ENCODE measurements at places on chromosomes 2 and 18. TPM values are rescaled to one million over a fixed set of nuclear protein-coding genes. Genes with fewer than 3 reads are reported as not detected.

DCC gene
- not detected for total RNA-seq

DNA sequence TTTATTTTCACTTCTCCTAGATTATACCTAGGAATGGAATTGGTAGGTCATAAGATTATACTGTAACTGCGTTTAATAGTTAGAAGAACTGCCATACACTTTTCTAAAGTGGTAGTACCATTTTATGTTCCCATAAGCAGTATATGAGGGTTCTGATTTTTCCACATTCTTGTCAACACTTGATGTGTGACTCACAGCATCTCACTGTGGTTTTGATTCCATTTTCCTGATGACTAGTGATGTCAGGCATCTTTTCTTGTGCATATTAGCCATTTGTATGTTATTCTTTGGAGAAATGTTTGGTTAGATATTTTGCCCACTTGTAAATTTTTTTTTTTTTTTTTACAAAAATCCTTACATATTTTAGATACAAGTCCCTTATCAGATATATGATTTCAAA lies 2.3 kb downstream of the DCAF17 start:
- peaks cover 41% of the 10 kb centered on the region for H3K36me3 ChIP-seq
- H3K4me1 ChIP-seq, result peaks cover 59% of the 10 kb centered on the region
- no peak for DNase-seq
- H3K4me3 ChIP-seq, result no peak overlapping the region

- H3K27me3 ChIP-seq, result no peaks in the 10 kb centered on the region
- peaks cover 46% of the 10 kb centered on the region for H3K36me3 ChIP-seq
- H3K27ac ChIP-seq, result peak overlapping the region; percentile 93
- H3K4me3 ChIP-seq, result peak overlapping the region; percentile 73
These were observed 32.8 kb downstream of the LPIN2 start for GRCh38 chr18:2979871-2980790.

GRCh38 chr2:84801811-84802210 lies 79.1 kb downstream of the TRABD2A start:
- H3K4me3 ChIP-seq, result no peak overlapping the region
- H3K4me1 ChIP-seq, result peaks cover 16% of the 10 kb centered on the region
- DNase-seq, result no peak
- H3K27ac ChIP-seq, result no peak overlapping the region
- H3K36me3 ChIP-seq, result no peaks in the 10 kb centered on the region

DNA sequence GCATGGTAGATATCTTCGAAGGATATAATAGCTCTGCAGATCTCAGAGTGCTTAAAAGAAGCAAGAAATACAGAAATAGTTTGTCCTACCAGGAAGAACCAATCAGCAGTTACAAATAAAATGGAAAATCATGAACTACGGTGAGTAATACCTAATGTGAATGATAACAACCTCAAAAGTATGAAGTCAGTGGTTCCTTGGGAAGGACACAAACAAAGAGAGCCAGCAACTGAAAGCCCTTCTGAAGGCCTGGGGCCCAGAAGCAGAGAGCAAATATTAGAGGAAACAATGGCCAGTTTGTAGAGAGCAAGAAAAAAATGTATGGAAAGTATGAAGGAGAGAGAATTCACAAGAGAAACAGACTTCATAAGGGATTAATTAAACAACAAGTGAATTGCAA lies 226.8 kb upstream of the CHST9 start:
- DNase-seq, result no peak
- H3K27me3 ChIP-seq, result no peaks in the 10 kb centered on the region
- H3K36me3 ChIP-seq, result no peaks in the 10 kb centered on the region
- H3K4me3 ChIP-seq, result no peak overlapping the region
- no peak overlapping the region for H3K27ac ChIP-seq

- no peak overlapping the region for H3K4me3 ChIP-seq
- no peaks in the 10 kb centered on the region for H3K27me3 ChIP-seq
- no peak for DNase-seq
- no peak overlapping the region for H3K27ac ChIP-seq
These were observed 4.7 kb downstream of the MYT1L start for GRCh38 chr2:2326068-2327040.

- peaks cover 9% of the 10 kb centered on the region for H3K27me3 ChIP-seq
- H3K36me3 ChIP-seq, result peaks cover 6% of the 10 kb centered on the region
- H3K27ac ChIP-seq, result no peak overlapping the region
- H3K4me3 ChIP-seq, result no peak overlapping the region
- H3K4me1 ChIP-seq, result no peaks in the 10 kb centered on the region
These were observed 24.1 kb upstream of the OR6B3 start for GRCh38 chr2:240077442-240077841.

DNA sequence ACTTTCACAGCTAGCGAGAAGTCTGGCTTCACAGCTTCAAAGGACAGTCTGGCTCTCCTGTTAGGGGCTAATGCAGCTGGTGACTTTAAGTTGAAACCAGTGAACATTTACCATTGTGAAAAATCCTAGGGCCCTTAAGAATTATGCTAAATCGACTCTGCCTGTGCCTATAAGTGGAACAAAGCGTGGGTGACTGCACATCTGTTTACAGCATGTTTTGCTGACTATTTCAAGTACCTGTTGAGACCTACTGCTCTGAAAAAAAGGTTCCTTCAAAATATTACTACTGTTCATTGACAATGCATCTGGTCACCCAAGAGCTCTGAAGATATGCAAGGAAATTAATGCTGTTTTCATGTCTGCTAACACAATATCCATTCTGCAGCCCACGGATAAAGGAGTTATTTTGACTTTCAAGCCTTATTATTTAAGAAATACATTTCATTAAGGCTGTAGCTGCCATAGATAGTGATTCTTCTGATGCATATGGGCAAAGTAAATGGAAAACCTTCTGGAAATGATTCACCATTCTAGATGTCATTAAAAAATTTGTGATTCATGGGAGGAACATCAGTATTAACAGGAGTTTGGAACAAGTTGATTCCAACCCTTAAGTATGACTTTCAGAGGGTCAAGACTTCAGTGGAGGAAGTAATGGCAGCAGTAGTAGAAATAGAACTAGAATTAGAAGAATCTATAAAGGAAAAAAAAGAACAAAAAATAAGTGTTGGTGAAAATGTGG lies 48.9 kb downstream of the POLR1A start:
- H3K4me3 ChIP-seq, result no peak overlapping the region
- H3K4me1 ChIP-seq, result no peaks in the 10 kb centered on the region
- no peak for DNase-seq
- no peaks in the 10 kb centered on the region for H3K27me3 ChIP-seq

DNA sequence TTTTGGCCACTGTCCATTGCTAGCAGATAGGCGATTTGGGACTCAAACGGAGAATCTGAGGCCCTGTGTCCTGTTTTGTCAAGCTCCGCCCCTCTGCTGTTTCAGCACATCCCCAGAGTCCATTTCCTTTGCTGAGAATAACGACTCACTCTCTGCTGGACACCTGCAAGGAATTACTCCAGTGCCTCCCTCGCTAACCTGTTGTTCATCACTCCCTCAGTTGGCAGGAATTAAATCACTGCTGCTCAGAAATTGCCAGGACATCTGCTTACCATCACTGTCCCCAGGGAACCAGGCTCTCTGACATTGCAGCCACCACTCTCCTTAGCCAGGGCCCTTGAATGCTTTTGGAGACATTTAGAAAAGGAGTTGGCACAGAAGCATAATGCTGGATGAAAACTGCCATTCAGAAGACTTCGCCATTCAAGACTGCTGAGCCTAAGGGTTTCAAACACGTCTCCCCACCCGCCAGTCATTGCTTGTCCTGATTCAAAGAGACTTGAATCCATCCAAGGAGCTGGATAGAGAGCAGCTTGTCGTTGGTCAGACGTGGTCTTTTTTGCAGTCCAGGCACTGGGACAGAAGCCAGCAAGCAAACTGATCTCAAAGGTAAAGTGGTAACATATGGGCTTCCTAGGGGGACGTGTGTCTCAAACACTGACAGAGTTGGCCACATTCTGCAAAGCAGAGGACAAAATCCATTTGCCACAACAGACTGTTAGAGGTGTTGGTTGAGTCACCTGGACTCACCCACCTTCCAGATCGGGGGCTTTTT lies 155.3 kb downstream of the UXS1 start:
- H3K36me3 ChIP-seq, result no peaks in the 10 kb centered on the region
- no peak for DNase-seq

- no peaks in the 10 kb centered on the region for H3K27me3 ChIP-seq
- peaks cover 34% of the 10 kb centered on the region for H3K36me3 ChIP-seq
- no peaks in the 10 kb centered on the region for H3K4me1 ChIP-seq
- H3K27ac ChIP-seq, result no peak overlapping the region
These were observed 122.0 kb upstream of the RNU4ATAC start for GRCh38 chr2:121408641-121409040.

NCKAP5 gene
- not detected for total RNA-seq

LHCGR gene
- not detected for total RNA-seq

DNA sequence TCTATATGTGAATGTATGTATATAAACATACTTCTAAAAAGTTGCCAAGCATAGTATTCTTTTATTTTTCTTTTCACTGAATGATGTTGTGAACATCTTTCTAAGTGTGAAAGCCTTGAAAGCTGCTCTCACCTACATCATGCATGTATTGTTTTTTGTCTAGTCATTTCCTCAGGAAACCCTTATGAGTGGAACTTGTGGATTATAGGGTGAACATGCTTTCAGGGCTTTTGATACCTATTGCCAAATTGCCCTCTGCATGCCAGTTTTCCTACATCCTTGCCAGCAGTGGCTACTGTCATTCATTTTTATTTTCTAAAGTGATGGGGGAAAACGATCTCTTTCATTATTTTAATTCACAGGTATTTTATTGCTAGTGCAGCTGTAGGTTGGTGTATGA lies 78.3 kb downstream of the ADAM23 start:
- peaks cover 5% of the 10 kb centered on the region for H3K27me3 ChIP-seq
- no peak overlapping the region for H3K4me3 ChIP-seq
- no peak for DNase-seq
- H3K4me1 ChIP-seq, result peaks cover 7% of the 10 kb centered on the region
- H3K36me3 ChIP-seq, result no peaks in the 10 kb centered on the region

GRCh38 chr2:219656526-219656925 lies 29.1 kb downstream of the SLC4A3 start:
- H3K27me3 ChIP-seq, result peaks cover 26% of the 10 kb centered on the region
- no peaks in the 10 kb centered on the region for H3K36me3 ChIP-seq
- H3K4me3 ChIP-seq, result no peak overlapping the region
- DNase-seq, result no peak
- no peaks in the 10 kb centered on the region for H3K4me1 ChIP-seq

- H3K4me3 ChIP-seq, result no peak overlapping the region
- H3K36me3 ChIP-seq, result no peaks in the 10 kb centered on the region
These were observed 13.9 kb downstream of the CROCC2 start for GRCh38 chr2:240919786-240920782.

ZBTB7C gene
- 0.05 TPM for total RNA-seq

DNA sequence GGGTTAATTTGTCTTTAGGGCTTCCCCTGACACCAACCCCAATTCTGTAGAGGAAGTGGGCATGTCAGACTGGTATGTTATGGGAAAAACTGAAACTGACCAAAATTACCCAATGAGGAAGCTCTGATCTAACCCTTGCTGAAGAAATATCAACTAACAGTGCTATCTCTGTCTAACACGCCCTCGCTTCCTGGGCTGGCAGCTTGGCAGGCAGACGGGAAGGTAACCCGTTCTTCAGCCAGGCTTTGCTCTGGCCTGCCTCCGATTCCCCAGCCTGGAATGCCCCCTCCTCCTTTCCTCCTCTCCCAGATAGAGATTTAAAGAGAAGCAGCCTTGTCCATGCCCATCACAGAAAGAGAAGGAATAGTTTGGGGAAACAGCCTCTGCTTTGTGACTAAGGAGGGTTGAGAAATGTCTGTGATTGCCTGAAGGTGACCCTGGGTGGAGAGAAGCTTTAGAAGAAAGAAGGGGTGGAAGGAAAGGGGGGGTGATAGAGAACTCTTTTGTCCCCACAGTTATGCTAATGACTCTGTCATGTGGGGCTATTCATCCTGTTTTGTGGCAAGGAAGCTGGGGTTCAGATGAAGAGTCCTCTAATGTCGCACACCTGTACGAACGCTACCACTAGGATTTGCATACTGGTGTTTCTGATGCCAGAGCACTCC lies 15.4 kb downstream of the HK2 start:
- peaks cover 73% of the 10 kb centered on the region for H3K4me1 ChIP-seq
- H3K27ac ChIP-seq, result peak overlapping the region; percentile 91
- H3K36me3 ChIP-seq, result peaks cover 5% of the 10 kb centered on the region
- H3K4me3 ChIP-seq, result peak overlapping the region; percentile 55

Measured in activated CD4-positive, alpha-beta memory T cell treated with anti-CD3 and anti-CD28 coated beads for 36 hours (primary cell).